Inflammatory macrophage treated with lipopolysaccharide for 1 hour (primary cell): ENCODE measurements at places on chromosomes 2 and 18.
A peak's percentile ranks its signal among the peaks of the same experiment; 100 is the strongest.

GRCh38 chr2:197913084-197913483, 108.7 kb downstream of the PLCL1 start:
- DNase-seq = no peak

DNA sequence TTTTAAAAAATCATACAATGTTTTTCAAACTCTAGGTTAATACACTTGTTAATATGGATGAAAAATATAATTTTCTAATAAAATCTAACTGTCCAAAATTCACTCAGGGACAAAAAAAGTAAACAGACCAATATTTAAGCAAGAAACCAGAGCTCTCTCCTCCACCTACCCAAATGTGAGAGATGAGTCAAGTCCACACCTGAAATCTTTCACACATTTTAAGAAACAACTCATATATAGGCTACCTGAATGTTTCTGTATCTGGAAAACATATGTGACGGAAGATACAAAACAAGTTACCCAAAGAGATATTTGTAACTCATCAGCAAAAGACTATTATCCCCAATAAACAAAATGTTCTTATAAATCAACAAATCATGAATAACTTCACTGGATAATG, 20.2 kb downstream of the ZNF516 start:
- no peak for DNase-seq

GRCh38 chr2:144208924-144209323, 311.0 kb downstream of the ZEB2 start:
- no peak for DNase-seq

- no peak for DNase-seq
Observed at GRCh38 chr2:232877940-232878511, 8.0 kb downstream of the SNORC start.

DNA sequence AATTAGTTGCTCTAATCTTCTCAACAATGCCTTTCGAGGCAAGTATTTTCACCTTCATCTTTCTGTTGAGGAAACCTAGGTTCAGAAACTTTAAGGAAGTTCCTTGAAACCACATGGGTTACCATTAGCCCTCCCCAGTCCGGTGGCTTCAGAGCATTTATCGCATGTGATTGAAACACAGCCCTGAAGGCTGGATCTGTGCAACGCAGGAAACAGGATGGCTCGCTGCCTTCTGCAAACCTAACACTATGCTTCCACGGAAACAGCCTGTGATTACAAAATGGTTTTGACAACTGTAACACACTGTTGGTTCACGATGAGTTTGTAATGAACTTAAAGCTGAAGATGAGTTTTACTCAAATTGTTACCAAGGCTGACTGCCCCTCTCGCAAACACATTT, 68.5 kb downstream of the EPB41L3 start:
- peak; percentile 68 for DNase-seq

GRCh38 chr18:57326718-57327323, 25.5 kb upstream of the ST8SIA3 start:
- DNase-seq = no peak

DNA sequence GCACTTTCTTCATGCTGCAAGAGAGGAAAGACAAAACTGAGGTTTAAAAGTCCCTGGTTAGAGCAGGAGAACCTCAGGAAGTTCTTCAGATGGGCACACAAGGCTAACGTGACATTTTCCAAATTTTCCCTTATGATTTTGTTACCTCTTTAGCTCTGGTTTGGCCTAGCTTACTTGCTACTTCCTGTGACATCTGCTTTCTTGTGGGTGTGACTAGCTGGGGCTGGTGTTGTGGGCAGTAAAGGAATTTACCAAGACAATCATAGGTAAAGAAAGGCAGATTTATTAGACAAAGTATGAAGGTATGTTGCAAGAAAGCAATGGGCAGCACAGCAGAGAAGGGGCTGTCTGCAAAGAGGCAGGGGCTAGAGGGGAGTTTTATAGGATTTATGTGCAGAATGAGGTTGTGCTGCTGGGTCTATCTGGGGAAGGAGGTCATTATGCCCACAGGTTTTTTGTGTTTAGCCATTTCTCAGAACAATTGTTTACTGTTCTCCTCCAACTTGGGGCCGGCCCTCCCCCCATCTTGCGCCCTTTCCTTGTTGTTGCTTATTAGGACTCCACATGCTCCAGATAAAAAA, 6.7 kb upstream of the TNP1 start:
- no peak for DNase-seq

DNA sequence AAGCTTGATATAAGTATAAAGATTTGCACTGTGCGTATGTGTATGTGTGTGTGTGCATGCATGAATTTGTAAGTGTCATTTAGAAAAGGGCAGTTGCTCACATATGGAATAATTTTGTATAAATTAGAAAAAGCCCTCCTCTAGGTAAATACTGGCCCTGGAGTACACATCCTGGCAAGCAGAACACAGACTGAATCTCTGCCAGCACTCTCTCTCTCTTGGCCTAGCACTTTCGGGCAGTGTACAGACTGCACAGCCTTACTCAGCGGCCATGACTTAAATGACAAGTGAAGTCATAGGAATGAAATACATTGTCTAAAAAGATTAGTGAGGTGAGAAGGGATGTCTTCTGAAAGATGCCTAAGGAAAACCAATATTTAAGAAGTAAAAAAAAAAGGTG, 214.1 kb downstream of the RDH14 start:
- DNase-seq = no peak

DNA sequence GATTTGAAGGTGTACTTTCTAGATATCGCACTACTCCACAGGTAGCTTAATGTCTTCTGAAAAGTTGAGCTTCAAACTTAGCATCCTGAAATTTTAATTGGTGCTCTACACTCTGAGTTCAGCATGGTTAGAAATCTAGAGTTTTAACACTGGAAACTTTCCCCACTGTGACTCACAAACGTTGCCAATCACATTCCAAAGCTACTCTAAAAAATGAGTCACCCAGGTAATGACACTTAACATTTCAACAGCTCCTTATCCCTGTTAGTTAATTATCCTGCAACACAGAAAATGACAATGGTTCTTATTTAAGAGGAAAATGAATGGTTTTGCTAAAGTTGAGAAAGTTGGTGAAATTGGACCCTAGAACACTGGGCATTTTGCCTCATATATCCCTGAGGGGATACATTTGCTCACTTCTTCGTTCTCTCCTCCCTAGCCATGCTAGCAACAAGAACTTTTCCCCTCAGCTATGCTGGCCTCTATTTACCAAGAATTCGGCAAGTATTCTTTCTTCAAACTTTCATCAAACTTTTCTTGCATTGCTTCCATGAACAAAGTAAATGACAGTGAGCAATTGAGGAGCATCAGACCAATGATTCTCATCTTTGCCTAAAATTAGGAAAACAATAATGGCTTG, 1024.1 kb upstream of the KLHL29 start:
- no peak for DNase-seq

DNA sequence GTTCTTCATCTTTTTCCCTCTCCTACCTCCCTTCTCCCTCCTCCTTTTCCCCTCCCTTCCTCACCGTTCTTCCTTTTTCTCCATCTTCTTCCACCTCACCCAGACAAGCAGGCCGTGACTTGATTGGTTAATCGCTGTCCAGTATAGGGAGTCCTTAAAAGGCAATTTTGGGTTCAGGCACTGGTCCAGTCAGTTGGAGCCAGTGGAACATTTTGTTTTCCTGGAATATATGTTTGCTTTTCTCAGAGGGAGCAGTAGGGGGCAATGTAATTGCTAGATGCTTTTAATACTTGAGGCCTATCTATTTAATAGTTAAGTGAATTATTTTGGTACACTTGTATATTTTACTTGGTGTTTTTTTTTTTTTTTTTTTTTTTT, 15.0 kb downstream of the ELAC1 start:
- DNase-seq = no peak

- DNase-seq = peak; percentile 29
Observed at GRCh38 chr2:61943251-61943650, 37.8 kb downstream of the COMMD1 start.

DNA sequence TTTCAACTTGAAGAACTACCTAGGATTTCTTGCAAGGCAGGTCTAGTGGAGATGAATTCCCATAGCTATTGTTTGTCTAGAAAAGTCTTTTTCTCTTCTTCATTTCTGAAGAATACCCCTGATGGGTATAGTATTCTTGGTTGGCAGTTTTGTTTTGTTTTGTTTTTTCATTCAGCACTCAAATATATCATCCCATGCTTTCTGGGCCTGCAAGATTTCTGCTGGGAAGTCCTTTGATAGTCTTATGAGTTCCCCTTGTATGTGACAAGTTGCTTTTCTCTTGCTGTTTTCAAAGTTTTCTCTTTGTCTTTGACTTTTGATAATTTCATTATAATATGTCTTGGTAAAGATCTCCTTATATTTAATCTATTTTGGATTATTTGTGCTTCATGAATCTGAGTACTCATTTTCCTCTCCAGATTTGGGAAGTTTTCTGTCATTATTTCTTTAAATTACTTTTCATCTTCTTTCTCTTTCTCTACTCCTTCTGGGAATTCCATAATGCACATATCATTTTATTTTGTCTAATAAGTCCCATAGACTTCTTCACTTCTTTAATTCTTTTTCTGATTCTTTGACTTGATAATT, 101.5 kb downstream of the DSC3 start:
- no peak for DNase-seq

- DNase-seq = no peak
Observed at GRCh38 chr2:96961210-96961950, 25.0 kb downstream of the FAM178B start.

- peak; percentile 72 for DNase-seq
Observed at GRCh38 chr2:25274868-25275574, 66.7 kb downstream of the DNMT3A start.

- DNase-seq = no peak
Observed at GRCh38 chr2:96185516-96185915, 23.1 kb downstream of the STARD7 start.

DNA sequence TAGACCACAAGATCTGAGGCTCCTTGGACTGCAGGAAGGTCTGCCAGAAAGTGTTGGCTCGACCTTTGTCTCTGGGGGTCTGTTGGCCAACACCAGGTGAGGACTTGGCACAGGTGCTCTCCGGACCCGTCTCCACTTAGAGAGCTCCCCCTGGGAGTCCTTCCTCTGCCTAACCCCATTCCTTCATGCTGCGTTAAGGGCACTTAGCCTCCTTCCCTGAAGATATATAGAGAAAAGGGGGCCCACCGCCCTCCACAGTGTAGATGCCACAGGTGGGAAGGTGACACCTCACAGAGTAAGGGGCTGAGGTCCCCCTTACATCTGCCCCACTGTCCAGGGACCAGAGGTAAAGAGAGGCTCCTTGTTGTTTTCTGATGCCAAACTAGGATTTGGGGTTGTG, 8.2 kb downstream of the IGFBP5 start:
- no peak for DNase-seq

DNA sequence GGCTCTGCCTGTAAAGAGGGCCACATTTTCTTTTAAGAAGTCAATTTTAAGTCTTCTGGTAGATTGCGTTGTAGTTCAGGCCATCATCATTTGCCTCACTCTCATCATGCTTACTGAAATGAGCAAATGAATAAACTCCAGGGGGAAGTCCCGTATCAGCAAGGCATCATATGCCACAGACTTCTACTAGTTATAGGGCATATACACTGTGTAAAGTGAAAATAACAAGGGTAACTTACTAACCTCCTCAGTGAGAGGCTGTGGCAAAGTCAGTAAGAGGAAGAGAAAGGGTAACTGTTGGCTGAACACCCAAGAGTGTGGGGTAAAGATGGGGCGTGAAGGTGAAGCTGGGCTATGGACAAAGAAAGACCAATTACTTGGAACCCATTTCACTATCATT, 456.2 kb downstream of the SPAG16 start:
- DNase-seq = no peak

GRCh38 chr2:74010087-74010541, 25.4 kb downstream of the TET3 start:
- DNase-seq = no peak

GRCh38 chr2:236661061-236661761, 91.6 kb downstream of the ACKR3 start:
- no peak for DNase-seq

GRCh38 chr18:68275616-68276015, 439.3 kb downstream of the TMX3 start:
- no peak for DNase-seq

DNA sequence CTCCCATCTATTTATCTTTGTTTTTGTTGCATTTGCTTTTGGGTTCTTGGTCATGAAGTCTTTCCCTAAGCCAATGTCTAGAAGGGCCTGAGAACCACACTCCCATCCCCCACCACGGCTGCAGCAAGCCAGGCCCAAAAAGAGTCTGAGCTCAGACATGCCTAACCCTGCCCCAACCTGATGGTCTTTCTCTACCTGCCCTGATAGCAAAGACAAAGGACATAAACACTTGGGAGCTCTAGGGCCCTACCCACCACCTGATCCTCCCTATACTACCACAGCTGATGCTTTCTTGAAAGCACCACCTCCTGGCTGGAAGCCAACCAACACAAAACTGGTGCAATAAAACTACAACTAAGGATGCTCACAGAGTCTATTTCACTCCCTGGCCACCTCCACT, 233.4 kb downstream of the WDR7 start:
- DNase-seq = no peak

DNA sequence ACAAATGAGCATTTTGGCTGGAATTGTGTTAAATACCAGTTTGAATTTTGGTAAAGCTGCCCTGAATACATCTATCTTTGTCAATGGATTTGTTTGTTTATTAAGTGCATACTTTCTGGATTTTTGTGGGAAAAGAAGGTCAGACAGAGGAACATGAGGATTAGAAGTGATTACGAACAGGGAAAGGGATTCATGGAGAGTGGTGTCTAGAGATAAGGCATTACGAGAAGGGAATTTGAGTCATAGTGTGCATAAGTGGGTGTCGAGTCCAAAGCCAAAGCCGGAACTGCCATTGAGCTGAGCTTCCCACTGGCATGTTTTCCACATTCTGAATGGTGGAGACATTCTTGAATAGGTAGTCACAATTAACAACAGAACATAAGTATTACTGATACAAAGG, 68.9 kb upstream of the EFEMP1 start:
- DNase-seq = no peak

DNA sequence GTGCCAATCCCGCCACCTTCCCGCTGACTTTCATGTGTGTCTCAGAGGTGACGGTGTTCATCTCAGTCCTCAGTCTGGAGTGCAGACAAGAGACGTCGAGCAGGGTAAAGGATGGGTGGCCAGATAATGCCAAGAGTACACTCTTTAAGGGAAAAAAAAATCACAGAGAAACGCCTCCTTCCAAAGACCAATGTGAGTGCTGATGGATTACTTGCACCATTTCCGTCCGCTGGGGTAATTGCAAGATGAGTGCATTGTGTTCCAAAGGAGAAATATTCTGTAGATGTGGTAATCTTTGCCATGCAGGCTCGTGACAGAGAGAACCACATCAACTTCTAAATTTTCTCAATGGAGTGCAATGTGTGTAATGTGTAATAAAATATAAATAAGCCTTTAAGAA, 81.0 kb downstream of the KLHL29 start:
- no peak for DNase-seq

GRCh38 chr2:226031647-226032501, 632.4 kb downstream of the NYAP2 start:
- peak; percentile 73 for DNase-seq

GRCh38 chr2:231597627-231598026, 5.0 kb downstream of the TEX44 start:
- DNase-seq = no peak

DNA sequence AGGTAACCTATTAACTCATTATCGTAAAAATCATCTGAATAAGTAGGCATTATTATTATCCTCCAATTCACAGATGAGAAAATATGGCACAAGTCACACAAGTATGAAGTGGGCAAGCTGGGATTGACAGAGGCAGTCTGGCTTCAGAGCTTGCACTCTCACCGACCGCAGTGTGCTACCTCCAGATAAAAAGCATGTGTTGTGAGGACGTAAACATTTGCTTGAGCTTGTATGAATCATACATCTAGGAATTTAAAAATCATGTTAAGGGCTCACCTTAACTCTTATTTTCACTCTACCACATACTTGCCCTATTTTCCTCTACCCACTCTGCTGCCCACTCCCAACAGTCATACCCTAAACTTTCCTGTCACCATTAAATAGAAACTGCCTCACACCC, 65.3 kb upstream of the AMMECR1L start:
- DNase-seq = no peak
